Mesenteric fat pad (tissue), 1 donor: ENCODE measurements at places on chromosomes 1 and 21. TPM values are rescaled to one million over a fixed set of nuclear protein-coding genes. Genes with fewer than 3 reads are reported as not detected.

Gene PARK7
- total RNA-seq, result 295 TPM

Gene LIN9
- 1.3 TPM for total RNA-seq

Gene TAS1R2
- total RNA-seq, result not detected

Gene VTCN1
- not detected for total RNA-seq
